Vagina (tissue), 2 donors: ENCODE measurements at places on chromosomes 11 and 22.

DNA sequence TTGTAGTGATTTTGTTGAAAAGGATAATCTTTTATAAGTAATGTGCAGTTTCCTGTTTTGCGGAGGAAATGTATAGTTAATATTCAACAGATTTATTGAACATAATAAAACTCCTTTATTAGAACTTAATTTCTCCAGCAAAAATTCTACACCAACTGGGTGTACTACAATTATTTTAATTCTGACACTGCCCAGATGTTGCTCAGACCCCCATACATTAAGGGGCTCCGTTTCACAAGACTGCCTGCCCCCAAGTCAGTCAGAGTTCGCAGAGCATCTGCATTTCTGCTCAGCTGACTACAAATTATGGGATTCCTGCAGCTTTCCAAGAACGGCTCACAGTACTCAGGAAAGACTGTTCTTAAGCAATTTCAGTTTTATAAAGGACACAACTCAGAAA is 6.2 kb downstream of the CEP57 start:
- DNase-seq: no peak

DNA sequence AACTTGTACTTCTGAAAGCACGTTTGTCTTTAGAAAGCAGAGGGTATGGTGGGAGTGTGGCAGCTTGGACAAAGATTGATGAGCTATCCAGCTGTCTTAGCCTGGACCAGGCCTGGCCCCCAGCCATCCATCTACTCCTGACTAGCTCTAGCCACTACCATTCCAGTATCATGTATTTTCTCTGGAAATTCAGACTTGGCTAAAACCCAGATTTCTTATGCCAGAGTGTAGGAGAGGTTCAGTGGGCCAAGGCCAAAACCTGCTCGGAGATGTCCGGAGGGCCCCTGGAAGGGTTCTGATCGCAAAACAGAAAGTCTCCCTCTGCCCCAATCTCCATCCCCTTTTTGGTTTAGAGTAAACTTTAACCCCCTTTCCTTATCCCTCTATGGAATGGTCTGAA is 24.8 kb upstream of the MTCH2 start:
- no peak for DNase-seq

GRCh38 chr22:46007848-46008261 is 30.9 kb upstream of the WNT7B start:
- DNase-seq: no peak

DNA sequence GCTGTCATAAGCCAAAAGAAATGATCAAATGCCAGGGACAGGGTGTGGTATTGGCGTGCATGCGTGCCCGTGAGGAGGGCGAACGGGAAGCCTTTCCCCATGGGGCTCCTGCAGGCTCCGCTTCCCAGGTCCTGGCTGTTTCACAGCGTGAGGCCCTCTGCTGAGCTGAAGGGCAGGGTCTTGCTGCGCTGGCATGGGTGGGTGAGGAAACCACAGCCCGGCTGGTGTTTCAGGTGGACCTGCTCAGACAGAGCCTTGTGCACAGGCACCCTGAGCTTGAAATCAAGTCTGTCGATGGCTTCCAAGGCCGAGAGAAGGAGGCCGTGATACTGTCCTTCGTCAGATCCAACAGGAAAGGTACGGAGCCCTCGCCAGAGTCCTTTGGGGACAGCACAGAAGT is 31.4 kb downstream of the IGHMBP2 start:
- DNase-seq: no peak

- no peak for DNase-seq
Measured at GRCh38 chr11:73454987-73455386, 78.8 kb downstream of the RELT start.

DNA sequence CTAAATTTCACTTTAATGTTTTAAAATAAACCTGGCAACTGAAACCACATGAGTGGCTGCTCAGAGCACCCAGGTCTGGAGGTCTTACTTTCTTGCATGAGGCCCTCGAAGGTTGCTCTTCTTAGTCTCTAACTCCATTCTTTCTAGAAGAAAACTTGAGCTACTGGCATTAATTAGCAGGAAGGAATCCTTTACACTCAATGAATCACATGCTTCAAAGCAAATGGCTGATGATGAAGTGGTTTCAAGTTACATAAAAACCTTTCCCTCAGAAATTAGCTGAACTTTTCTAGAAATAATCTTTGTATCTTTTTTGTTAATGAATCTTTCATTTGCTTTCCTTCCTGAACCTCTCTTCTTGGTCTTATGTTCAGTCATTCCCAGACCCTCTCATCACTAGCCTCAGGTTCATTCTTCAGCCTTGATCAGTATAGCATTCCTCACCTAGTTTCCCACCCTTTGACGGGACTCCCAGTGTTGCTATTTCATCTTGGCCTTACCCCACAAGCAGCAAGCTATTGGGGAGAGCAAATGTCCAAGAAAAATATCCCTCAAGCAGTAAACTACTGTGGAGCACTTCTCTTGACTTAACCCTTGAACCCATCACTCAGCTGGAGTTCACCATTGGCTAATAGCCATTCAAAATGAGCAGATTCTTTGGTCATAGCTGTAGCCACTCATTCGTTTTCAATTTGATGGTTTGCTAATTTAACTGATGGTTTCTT is 75.1 kb downstream of the INSC start:
- DNase-seq: no peak

DNA sequence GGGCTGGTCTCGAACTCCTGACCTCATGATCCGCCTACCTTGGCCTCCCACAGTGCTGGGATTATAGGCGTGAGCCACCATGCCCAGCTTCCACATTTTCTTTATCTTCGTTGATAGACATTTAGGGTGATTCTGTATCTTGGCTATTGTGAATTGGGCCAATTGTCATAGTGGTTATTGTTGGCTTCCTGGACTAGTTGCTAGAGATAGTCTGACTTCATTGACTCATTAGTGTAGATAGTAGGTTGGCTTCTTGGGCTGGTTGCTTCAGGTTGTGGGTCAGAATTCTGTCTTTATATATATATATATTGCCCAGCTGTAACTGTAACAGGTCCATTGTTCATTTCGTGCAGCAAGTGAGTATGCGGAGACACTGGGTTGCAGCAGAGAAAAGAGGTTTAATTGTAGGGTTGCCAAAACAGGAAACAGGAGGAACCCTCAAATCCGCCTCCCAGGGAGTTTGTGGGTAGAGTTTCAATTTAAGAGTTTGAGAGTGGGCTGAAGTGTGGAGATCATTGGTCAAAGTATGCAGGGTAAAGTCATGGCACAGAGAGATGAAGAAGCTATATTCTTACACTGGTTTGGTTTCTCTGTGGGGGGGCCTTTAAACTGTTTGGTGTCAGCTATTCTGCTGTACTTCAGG is 22.0 kb downstream of the ATG13 start:
- DNase-seq: no peak

- no peak for DNase-seq
Measured at GRCh38 chr11:33533386-33534052, 167.1 kb downstream of the C11orf91 start.

DNA sequence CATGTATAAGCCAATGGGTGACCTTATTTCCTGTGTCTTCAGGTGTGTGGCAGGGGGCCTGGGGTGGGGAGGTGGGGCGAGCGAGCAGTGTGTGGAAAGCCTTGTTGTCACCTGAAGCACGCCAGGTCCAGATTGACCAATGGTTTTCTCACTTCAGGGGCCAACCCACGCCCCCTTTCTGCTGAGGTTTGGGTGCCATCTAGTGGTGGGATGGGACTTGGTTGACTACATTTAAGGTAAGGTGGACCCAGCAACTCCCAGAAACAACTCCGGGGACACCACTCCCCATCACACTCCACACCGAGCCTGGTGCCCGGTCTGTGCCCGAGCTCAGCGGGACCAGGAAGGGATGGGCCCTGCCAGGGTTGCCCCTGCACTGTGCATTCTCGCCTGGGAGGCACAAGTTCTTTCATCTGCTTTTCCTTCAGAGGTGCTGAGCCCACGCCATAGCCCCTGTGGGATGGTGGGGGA is 40.0 kb downstream of the TPCN2 start:
- DNase-seq: no peak

- no peak for DNase-seq
Measured at GRCh38 chr11:44533921-44534711, 31.3 kb upstream of the CD82 start.

GRCh38 chr22:39255449-39256185 is 10.8 kb upstream of the PDGFB start:
- DNase-seq: no peak

- no peak for DNase-seq
Measured at GRCh38 chr11:123098990-123099389, 37.1 kb upstream of the HSPA8 start.

GRCh38 chr11:21865541-21865940 is 327.3 kb upstream of the ANO5 start:
- no peak for DNase-seq

- no peak for DNase-seq
Measured at GRCh38 chr11:118845369-118845768, 38.3 kb upstream of the CXCR5 start.

- DNase-seq: no peak
Measured at GRCh38 chr11:34145847-34146381, 40.5 kb downstream of the NAT10 start.

DNA sequence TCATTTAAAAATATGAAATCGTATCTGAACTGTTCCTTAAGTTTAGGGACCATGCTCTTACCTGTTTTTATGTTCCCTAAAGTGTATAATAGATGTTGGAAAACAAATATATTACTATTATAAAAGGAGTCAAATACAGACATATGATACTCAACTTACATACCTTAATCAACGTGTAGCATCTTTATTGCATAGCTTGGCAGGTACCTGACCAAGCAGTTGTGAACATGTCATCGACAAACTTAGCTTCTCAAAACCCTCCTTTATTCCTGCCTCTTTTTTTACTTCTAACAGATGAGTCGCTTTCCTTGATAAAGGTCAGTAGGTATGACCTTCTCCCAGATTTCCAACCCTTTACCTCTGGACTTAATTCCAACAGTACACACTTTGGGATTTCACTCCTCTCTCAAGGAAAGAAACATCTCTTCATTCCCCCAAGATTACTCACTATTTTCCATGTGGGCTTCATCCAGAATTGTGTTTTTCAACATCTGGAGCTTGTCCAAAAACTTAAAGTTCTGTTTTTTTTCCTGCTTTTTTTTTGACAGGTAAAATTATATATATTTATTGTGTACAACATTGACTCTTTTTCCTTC is 11.9 kb downstream of the HIPK3 start:
- DNase-seq: no peak

- DNase-seq: no peak
Measured at GRCh38 chr22:41834005-41834944, 1.4 kb downstream of the SREBF2 start.

GRCh38 chr22:43262990-43263644 is 76.2 kb upstream of the TTLL12 start:
- no peak for DNase-seq

- no peak for DNase-seq
Measured at GRCh38 chr22:27930331-27931060, 11.4 kb upstream of the PITPNB start.

DNA sequence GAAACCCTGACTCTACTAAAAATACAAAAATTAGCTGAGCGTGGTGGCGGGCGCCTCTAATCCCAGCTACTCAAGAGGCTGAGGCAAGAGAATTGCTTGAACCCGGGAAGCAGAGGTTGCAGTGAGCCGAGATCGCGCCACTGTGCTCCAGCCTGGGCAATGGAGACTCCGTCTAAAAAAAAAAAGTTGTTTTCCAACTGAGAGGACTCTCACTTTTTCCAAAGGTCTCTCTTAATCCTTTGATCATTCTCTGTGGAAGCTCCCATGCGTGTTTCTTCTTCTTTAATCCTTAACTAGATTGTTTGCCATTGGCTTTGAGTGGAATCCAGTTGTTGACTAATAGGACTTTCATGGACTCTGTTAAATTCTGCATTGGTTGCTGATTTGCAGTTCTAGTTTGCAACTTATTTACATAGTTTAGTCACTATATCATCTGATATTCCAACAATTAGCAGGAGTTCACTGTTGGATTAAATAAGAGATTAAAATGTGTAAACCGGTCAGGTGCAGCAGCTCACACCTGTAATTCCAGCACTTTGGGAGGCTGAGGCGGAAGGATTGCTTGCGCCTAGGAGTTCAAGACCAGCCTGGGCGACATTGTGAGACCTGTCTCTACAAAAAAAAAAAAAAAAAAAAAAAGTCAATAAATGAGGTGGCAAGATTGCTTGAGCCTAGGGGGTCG is 79.7 kb downstream of the C22orf31 start:
- DNase-seq: no peak

- no peak for DNase-seq
Measured at GRCh38 chr22:39927544-39927943, 26.7 kb downstream of the GRAP2 start.

GRCh38 chr11:35619116-35619854 is 1.0 kb downstream of the FJX1 start:
- DNase-seq: no peak

DNA sequence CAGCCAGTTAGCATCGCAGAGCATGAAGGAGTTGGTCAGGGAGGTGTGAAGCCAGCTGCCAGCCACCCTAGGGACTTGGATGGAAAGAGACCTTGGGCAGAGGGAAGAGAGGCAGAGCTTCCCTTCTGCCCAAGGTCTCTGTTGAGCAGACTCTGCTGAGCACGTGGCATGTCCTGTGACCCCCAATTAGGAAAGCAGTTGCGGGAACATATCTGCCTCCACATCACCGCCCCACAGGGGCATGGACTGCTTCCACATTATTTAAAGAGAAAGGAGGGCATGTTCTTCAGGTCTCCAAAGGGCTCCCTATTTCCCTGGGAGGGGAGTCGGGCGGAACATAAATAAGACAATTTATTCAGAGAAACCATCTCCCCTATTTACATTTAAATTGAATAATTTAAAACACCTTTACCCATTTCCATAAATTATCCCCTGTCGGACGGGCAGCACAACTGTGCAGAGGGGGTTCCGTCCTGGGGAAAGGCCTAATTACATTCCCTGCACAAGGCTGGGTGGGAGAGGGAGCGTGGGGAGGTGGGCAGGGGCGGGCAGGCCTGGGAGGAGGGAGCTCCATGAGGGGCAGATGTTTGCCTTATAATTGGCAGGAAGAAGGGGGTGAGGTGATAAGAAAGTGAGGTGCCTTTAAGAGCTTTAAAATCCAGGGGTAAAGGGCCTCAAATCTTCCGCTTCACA is 88.8 kb upstream of the THY1 start:
- DNase-seq: no peak

- DNase-seq: no peak
Measured at GRCh38 chr11:104738918-104739317, 159.3 kb downstream of the CASP12 start.

- DNase-seq: no peak
Measured at GRCh38 chr11:70853068-70853769, 399.2 kb downstream of the SHANK2 start.

GRCh38 chr11:77435972-77436371 is 37.9 kb downstream of the PAK1 start:
- no peak for DNase-seq
